ENCODE measurements at places on chromosomes 4 and X. TPM values are rescaled to one million over a fixed set of nuclear protein-coding genes. Genes with fewer than 3 reads are reported as not detected.
A peak's percentile ranks its signal among the peaks of the same experiment; 100 is the strongest.

DNA sequence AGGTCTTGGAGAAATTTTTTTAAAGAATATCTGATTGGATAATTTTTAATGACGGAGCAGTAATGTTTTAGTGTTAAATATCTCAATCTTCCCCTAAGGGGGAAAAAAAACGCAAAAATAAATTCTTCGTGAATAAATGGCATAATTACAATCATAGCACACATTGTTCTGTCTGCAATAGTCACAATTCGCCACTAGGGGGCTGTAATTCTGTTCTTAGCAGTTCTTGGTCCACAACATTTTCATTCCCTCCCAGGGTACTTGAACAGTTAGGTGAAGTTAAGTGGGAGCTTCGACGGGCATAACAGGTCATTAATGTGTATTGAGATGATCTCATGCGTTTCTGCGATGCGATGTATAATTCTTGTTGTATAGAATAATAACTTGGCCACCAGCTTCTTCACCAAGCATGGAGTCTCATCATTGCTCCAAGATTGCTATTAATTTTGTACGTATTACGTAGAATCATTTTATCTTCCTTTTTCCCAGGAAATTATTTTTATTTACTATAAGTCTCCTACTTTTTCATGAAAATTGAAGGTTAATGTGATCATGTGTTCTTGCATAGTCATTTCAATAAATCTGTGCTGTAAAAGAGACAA is 27.2 kb downstream of the HTR2C start:
- no peak for DNase-seq

- DNase-seq: no peak
Measured at GRCh38 chrX:25858273-25858880, 279.8 kb upstream of the MAGEB18 start.

RNF128 gene
- polyA plus RNA-seq: 105 TPM

ADAMTS3 gene
- 2.2 TPM for polyA plus RNA-seq

DNA sequence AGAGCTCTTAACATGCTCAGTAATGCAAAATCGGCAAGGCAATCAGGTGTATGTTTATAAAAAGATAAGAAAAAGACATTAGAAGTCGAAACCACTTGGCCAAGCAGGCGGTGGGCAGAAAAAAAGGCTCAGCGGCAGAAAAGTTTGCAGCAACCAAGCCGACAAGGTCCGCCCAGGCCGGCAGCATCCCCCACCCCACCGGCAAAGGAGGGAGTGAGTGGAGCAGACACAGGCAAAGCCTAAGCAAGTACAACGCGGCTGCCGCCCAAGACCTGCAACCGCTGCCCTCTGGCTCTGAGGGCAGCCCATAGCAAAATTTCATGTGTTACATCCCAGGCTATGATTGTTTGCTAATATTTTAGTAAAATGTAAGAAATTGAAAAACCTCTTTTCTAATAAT is 125.4 kb upstream of the ZCCHC13 start:
- peak; percentile 14 for DNase-seq

USO1 gene
- 78.1 TPM for polyA plus RNA-seq

DNA sequence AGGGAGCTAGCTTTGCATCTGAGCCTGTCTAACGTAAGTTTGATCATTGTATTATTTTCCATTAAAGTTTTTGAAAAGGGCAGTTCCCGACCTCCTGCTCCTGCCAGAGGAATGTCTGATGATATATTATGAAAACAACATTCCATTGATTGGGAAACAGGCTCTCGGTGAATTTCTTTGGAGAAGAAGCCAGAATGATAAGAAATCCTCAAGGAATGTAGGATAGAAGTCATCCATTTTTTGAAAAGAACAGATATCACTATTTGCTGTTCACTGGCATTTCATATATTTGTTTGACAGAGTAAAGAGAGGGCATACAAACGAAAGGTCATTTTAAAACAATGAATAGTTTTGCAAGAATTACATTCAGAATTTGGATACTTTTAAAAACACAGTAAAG is 781.0 kb upstream of the HTR2C start:
- no peak for DNase-seq

GRIA2 gene
- 4.4 TPM for polyA plus RNA-seq

DNA sequence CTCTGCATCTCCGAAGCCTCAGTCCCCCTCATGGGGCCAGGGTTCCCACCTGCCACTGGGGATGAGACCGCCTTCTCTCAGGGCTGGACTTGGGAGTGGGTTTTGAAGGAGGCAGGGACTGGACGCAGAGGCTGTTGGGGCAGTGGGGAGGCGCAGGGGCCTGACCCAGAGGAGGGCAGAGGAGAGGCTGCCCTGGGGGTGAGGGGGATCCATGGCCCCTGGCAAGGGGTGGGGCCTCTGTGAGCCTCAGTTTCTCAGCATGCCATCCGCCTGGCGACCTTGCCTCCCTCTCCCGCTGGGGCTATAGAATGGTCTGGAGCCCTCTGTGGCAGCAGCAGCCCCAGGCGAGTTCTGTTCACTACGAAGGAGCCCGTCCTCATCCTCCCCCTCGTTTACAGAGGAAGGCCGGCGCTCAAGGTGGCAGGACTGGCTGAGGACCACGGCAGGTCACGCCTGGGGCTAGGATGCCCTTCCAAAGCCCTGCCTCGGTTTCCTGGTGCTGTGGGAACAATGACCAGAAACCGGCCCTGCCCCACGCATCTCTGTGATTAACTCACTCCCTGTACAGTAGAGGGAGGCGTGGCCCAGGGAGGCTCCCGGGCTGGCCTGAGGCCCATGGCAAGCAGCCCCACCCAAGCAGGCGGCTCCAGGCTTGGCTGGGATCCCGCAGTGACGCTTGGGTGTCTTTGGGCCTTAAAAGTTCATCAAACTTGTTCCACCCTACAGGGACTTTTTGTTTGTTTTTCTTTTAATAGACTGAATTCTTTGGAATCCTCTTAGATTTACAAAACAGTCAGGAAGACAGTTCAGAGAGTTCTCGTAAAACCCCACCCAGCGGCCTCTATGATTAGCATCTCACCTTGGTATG is 16.0 kb upstream of the SH3TC1 start:
- DNase-seq: peak; percentile 67

DNA sequence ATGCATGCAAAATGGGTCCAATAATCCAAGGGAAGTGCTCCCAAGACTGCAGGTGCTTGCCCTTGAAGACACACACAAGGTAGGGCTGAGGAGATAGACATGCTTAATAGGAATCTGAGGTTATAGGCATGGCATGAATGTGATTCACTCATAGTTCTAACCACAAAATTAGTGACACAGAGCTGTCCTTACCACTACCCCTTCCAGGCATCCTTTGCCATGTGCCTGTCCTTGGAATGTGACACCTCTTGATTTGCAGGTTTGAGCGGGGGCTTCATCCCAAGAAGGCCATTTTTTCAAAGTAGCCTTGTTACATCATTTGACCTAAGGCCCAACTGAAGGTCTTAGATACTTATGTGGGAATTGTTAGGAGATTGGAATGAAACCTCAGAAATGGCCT is 112.5 kb downstream of the CCNG2 start:
- no peak for DNase-seq

DAPP1 gene
- polyA plus RNA-seq: 2.2 TPM

- no peak for DNase-seq
Measured at GRCh38 chr4:189656641-189657040, 284.0 kb upstream of the FRG1 start.

TNIP3 gene
- polyA plus RNA-seq: 0.16 TPM

DNA sequence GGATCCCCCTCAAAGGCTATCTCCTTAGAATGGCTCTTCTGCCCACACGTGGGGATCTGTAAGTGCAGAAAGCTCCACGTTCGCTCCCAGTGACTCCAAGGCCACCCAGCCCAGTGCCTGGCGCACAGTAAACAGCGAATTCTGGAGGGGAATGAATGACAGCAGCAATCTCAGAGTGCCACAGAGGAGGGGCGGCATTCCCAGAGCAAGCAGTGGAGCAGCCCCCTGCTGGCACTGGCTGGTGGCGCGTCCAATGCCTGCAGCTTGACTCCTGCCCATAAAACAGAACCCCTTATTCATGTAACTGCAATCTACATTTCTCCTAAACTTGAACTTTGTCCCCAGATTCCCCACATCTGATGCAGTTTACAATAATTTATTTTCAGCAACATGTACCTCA is 6.9 kb upstream of the HELT start:
- no peak for DNase-seq

GRCh38 chr4:56464581-56464980 is 2.8 kb upstream of the SRP72 start:
- DNase-seq: no peak

DNA sequence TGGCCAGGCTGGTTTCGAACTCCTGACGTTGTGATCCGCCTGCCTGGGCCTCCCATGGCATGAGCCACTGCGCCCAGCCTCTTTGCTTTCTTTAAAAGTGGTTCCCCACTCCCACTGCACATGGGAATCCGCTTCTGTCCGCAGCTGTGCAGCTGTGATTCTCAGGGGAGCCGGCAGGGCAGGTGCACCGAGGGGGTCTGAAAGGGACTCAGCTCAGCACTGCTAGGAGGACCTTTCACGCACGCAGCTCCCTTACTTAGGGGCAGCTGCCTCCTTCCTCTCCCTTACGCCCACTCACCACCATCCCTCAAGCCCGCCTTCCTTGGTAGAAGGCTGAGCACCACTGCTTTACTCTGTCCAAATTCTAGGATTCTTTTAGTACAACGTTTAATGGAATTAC is 40.4 kb upstream of the CYP4V2 start:
- no peak for DNase-seq

CPLX1 gene
- 2.8 TPM for polyA plus RNA-seq

GRCh38 chrX:133314281-133314680 is 96.1 kb upstream of the TFDP3 start:
- DNase-seq: no peak

DNA sequence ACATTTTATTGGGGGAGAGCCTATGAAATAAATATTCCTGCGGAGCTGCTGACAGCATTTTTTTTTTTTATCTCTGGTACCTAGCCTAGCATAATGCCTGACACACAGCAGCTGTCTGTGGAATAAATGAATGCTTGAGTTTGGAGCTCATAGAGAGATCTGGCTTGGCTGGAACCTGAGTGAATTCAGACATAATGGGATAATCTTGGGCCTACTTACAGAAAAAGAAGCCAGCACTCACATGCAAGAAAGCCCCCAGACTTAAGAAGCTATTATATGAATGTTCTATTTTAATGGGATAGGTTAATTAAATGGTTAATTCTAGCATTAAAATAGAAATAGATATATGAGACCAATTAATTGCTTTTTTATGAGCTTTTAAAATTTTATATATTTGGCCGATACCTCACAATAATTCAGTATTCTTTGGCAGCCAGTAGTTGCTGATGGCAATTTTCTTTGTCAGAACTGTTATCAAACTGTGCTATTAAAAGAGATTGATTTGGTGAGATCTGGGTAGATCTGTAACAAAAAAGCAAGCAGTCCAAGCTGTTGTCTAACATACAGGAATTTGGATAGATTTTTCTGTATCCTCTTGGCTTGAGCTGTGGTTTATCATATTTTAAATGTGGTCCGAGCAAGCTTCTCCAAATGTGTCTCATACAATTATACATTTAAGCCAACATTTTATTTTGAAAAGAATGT is 654.2 kb downstream of the PCDH7 start:
- DNase-seq: no peak

DNA sequence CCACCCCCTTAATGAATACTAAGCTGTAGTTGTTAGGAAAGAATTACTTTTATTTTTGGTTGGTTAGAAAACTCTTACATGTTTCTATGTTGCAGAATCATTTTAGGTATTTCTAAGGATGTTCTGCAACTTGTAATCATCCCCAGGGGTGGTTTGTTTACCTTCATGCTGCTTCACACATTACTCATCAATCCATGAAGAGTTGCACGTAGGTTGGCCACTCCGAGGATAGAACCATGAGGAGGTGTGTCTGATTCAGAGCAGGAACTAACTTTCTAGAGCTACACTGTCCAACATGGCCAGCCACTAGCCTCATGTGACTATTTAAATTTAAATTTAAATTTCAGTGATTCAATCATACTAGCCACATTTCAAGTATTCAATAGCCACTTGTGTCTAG is 127.2 kb upstream of the FRMPD4 start:
- no peak for DNase-seq

DNA sequence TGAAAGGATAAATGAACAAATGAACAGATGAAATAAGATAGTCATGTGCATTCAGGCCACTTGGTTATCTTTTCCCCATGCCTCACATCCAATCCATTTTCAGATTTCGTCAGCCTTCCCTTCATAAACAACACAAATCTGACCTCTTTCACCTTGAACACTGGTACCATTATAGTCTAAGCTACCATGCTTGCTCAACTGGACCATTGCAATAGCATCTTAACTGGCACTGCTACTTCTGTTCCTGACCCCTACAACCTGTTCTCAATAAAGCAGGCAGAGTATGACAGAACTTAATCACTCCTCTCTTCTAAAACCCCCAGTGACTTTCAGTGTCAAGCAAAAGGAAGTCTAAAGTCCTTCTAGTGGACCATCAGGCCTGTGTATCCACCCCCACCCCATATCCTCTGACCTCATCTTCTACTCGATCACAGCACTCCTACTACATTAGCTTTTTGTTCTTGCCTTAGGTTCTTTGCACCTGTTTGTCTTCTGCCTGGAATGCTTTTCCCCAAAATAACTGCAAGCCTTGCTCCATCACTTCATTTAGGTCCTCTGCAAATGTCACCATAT is 40.7 kb downstream of the LARP7 start:
- peak; percentile 4 for DNase-seq

NXF2B gene
- 0.36 TPM for polyA plus RNA-seq

DNA sequence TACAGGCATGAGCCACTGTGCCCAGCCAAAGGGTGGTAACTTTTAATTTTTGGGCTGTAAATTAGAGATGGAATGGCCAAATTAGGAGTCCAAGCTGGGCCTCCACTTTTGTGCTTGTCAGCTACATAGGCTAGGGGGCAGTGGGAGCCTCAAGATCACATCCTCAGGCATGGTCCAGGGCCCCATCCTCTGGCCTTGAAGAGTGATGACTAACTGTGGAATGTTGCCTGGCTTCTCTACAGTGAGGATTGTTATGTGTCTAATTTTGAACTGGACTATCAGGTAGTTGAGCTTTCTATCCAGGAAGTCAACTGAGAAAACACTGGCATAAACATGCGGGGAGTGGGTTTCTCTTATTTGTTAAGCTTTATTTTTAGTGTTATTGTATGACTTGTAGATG is 33.0 kb downstream of the CCNG2 start:
- no peak for DNase-seq

DNA sequence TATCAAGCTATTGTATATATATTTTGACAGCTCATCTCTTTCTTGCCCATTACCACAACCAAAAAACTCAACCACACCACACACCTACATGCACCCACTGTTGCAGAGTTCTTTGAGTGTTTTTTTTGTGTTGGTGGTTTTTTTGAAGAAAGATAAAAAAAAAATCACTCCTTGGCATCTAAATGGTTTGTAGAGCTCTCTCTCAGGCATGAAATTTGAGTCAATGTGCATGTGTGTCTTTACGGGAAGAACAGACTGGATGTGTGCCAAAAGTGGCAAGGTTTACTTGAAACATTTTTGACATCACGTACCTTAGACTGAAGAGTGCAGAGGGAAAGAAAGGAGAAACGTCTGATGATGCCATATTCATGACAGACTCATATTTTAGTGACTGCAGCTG is 154.2 kb downstream of the FHIP1A start:
- DNase-seq: no peak

Measured in large intestine (tissue), 12 donors.